ENCODE measurements at places on chromosomes 4 and X.
A peak's percentile ranks its signal among the peaks of the same experiment; 100 is the strongest.

GRCh38 chr4:77023920-77024319 is 51.9 kb downstream of the CCNI start:
- DNase-seq: no peak

- no peak for DNase-seq
Observed at GRCh38 chr4:112532267-112532666, 16.3 kb upstream of the NEUROG2 start.

GRCh38 chrX:31506360-31506759 is 434.5 kb upstream of the FTHL17 start:
- no peak for DNase-seq

GRCh38 chr4:183871581-183871980 is 33.5 kb upstream of the STOX2 start:
- DNase-seq: no peak

GRCh38 chr4:109011241-109012026 is 248.6 kb upstream of the ETNPPL start:
- DNase-seq: no peak

- DNase-seq: no peak
Observed at GRCh38 chr4:157012296-157012695, 40.7 kb upstream of the PDGFC start.

DNA sequence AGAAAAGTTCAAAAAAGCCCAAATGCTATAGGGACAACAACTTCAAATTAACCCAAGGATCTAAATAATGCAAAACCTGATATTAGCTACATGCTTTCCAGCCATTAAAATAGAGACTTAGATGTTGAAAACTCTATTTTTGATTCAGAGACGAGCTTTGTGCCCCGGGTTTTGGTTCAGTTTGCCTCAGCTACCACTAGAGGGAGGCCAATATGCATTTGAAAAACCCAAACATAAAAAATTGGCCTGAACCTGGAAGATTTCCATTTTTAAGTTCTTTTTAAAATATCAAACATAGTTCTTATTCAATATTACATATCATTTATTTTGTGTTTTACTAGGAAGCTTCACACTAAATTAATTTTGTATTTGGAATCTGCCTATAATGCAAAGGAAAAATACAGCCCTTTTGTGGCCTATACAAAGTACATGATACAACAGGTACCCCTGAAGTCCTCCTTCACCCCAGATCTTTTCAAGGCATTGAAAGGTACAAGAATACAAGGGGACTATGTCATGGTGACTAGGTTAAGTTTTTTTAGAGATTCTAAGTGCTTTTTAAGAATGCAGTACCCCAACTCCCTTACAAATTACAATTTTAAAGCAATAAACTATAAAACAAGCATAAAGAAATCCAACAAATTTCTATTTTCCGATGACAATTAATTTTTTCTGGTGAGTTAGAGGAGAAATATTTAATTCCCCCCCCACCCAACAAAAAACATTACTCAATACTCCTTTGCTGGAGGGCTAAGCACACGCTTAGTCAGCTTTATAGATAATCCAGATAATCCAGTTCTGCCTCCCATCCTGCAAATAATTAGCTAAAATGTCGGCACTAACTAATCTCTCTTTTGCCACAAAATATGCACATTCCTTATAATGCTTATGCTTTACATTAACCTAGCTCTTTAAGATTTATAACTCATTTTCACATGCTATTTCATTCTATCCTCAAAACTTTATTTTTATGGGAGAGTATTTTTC is 97.7 kb upstream of the PTPN13 start:
- no peak for DNase-seq

DNA sequence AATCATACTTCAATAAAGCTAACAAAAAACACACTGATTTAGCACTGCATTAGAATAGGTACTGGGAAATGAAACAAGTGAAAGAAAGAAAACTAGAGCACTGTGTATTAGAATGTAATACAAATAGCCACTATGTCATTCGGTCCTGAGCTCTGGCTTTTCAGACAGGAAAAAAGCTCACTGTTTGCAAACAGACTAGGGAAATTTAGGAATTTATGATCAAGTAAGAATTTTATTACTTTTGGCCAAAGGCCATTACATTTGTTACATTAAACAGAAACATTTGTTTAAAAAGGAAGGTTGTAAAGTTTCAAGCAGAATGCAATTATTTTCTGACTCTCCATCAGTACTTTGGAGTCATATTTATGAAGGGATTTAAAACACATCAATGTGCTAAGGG is 68.7 kb downstream of the KLHL8 start:
- no peak for DNase-seq

- no peak for DNase-seq
Observed at GRCh38 chrX:153560466-153560865, 38.5 kb downstream of the CCNQ start.

- DNase-seq: no peak
Observed at GRCh38 chr4:121256887-121257466, 92.9 kb upstream of the TNIP3 start.

DNA sequence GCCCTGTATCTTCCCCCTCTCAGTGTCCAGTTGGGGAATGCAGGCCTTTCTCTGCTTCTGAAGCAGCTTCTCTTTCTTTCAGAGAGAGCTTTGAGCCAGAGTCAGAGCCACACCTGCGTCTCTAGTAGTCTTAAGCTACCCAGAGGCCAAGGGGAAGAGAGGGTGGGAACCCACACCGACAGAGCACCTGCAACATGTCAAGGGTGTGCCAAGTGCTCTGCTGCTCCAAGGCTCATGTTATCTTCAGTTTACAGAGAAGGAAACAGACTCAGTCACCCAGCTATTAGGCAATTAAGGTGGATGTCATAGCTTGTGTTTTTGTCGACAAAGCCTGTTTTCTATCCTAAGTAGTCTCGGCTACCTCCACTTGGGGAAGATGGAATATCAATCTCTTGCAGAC is 22.7 kb upstream of the RNF212 start:
- DNase-seq: no peak

GRCh38 chr4:176584031-176584606 is 208.6 kb downstream of the VEGFC start:
- no peak for DNase-seq

DNA sequence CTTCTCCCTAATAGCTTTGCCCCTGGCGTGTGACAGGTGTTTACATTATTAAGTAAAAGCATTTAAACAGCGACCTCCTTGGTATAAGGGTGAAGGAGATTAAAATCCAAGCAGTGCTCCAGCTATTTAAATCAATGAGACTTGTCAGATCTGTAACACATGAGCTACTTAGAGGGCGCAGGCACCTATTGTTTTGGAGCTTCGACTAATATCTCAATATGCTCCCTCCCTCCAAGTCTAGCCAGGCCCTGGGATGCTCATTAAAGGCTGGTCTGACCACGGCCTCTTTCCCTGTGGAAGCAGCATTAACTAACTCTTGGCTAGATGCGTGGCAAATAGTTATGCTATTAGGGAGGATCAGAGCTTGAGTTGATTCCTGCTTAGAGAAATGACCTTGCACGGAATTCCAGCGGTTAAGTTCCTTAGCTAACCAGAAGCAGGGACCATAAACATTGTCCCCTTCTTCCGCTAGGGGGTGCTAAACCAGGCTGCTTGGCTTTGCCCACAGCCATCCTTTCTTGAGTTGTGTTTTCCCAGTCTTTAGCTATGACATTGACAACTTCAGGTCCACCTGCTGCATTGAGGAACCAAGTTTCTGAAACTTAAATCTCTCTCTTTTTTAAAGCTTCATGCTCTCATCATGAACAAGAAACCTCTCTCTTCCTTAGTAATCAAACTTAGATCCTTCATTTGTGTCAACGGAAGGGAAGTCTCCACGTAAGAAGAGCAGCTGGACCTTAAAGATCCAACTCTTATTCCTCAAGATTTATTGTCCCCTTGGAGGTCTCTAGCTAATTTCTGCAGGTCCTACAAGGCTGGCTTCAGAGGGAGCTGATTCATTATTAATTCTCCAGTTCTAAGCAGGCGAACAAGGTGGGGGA is 80.7 kb upstream of the IGFBP7 start:
- no peak for DNase-seq

DNA sequence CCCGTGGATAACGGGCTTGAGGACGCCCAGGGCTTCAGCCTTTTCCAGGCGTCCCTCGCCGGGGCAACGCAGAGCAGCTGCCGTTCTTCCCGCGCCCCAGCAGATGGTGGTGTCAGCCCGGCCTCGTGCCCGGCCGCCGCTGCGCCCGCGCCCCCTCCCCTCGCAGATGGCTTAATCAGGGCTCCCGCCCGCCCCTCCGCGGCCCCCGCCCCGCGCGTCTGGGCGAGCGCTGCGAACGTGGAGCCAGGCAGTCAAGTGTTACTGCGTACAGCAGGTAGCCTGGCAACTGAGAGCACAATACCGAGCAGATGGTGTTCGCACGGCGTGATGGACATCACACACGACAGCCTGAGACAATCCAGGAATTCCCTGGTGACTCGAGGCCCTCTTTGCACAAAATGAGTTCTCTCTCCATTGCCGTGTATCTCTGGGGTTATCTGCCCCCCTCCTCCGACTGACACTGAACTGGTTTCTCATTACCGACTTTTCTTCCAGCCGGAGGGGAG is 69.3 kb downstream of the MGST2 start:
- DNase-seq: peak; percentile 9

DNA sequence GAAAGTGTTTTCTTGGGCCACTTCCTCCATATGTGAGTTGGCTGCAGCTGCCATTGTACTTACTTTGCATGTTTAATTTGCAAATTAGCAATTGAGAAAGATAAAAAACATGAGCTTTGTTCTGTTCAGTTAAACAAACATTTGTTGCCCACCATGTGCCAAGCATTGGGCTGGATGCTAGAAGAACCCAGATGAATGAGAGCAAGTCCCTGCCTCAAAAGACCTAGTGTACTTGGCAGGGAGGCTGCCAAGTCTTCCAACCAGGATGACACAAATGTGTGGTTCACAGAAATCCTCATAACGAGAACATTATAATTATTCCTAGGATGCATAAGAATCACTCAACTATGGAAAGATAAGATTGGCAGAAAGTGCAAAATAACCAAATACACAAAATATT is 66.7 kb downstream of the GPM6A start:
- DNase-seq: no peak

DNA sequence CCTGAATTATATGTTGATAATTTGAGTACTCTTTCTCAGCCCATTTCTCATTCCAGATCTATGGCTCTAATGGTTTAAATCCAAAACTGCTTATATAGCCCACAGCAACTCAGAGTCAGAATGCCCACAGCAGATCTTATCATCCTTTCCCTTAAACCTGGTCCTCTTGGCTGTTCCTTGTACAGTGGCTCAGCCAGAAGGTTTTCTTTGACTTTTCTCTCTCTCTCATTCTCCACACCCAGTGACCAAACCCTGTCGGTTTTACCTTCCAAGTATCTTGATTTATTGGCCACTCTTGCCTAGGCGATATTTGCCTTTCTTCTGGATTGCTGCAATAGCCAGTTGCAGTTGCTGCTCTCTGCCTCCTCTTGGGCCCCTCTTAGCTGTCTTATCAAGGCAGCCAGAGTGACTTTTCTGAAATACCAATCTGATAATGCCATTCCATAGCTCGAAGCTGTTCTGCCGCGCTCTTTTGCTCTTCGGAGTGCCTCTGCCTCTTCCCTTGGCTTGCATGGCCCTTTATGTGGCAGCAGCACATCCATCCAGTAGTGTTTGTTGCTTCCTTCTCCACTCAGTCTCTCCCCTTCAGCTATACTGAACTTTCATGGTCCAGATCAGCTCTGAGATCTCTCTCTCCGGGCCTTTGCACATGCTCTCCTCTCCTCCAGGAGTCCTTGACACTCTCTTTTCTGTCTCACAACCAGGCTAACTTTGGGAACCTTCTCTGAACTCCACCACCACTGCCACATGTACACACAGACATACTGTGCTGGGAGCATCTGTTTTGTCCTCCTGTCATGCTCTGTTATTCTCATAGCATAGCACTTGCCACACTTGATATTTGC is 11.8 kb downstream of the GAB1 start:
- DNase-seq: no peak

GRCh38 chr4:121932212-121932974 is 19.5 kb downstream of the TRPC3 start:
- DNase-seq: no peak

DNA sequence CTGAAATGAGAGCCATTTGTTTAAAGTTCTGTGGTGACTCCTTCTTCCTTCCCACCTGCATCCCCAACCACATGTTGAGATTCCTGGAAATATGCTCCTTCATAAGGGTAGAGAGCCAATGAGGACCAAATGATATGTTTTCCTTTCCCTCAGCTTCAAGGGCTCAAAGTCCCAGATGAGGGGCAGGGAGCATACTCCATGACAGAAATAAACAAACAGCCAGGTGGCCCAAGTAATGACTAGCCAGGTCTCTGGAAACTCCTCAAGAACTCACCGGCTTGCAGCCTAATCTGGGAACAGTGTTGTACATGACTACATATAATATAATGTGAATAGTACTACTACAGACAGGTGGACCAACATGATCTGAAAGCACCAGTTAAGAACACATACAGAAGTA is 392.3 kb downstream of the PACRGL start:
- DNase-seq: no peak

DNA sequence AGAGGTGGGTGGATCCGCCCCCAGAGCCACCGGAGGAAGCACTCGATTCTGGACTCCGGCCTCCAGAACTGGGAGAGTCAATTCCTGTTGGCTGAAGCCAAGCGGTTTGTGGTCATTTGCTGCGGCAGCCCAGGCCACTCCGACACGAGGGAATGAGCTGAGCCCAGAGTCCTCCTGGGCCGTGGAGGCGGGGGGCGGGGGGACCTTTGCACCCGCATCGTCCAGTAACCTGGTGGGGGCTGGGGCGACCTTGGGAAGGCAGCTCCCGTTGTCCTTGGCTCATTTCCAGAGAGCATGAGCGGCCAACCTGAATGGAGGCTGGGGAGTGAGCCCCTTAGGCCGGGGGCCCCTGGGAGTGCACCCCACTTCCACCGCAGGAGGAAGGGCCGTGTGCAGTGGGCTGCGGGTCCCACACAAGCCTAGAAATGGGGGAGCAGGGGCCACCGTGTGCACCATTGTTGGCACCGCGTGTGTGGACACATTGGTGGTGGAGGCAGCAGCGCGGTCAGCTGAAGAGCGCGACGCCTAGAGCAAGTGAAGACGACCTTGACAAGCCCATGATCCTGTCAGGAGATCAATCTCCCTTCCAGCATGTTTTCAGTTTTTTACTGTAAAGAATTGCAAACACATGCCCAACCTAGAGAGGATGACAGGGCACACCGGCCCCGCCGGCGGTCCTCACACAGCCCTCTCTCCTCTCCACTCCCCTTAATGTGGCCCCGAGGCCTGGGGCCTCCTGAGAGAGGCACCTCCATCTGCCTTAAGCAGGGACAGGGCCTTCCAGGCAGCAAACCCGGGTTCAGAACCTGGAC is 19.9 kb upstream of the DUSP9 start:
- DNase-seq: no peak

- DNase-seq: no peak
Observed at GRCh38 chr4:82063017-82063416, 310.8 kb downstream of the HNRNPD start.

GRCh38 chr4:140641789-140642439 is 73.2 kb upstream of the UCP1 start:
- DNase-seq: no peak

DNA sequence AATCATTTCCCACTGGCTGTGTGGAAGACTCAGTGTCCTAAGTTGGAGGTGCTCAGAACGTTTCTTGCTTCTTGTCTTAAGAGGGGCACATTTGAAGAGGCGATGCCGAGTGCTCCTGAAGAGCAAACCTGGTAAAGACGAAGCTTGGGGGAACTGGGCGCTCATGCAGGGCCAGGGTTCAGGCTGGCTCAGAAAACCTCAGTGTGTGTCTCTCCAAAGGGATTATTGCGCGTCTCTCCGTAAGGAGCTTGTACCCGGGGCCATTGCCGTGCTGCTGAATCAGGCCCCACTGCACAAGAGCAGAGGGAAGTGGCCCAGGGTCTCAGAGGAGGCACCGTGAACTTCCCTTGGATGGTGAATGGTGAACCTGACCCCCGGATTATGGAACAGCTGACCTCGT is 44.4 kb downstream of the PSAPL1 start:
- no peak for DNase-seq
